CD4-positive, alpha-beta T cell treated with Interleukin-4 for 4 hours (primary cell): ENCODE measurements at places on chromosomes 1 and 21.

GRCh38 chr1:152141971-152142584 lies 16.9 kb downstream of the RPTN start:
- DNase-seq, result peak; percentile 17

DNA sequence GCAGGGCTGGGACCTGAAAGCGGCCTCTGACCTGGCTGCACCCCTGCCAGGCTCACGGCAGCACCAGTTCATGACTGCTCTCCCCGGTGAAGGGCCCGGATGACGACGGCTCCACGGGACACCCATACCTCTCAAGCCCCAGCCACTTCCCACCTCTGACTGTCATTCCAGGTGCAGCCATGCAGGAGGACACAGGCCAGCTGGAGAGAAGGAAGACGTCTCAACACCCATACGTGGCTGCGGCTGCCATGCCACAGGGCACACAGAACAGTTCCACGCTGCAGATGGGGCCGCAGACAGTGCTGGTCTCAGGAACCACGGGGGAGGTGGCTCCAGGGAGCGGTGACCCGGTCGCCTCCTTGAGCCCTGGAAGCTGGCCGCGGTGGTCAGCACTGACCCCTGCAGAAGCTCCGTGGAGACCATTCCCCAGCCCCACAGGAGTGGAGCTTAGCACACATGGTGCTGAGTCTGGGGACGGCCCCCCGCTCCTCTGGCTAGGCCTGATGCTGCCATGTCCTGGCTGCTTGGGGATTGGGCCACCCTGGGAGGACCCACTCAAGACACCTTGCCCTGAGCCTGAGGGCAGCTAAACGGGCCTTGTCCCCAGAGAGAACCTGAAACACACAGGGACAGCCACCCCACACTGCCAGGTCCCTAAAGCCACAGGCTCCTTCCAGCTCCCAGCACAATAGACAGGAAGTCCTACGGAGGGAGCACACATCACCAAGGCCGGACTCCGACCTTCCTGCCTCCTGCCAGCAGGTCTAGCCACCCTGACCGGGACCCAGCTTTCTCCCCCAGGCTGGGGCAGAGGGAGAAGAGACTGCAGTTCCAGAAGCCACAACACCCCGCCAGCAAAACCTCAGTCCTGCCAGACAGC lies 8.6 kb downstream of the WNT9A start:
- DNase-seq, result no peak

- DNase-seq, result no peak
These were observed 14.3 kb upstream of the SKI start for GRCh38 chr1:2213576-2214505.

DNA sequence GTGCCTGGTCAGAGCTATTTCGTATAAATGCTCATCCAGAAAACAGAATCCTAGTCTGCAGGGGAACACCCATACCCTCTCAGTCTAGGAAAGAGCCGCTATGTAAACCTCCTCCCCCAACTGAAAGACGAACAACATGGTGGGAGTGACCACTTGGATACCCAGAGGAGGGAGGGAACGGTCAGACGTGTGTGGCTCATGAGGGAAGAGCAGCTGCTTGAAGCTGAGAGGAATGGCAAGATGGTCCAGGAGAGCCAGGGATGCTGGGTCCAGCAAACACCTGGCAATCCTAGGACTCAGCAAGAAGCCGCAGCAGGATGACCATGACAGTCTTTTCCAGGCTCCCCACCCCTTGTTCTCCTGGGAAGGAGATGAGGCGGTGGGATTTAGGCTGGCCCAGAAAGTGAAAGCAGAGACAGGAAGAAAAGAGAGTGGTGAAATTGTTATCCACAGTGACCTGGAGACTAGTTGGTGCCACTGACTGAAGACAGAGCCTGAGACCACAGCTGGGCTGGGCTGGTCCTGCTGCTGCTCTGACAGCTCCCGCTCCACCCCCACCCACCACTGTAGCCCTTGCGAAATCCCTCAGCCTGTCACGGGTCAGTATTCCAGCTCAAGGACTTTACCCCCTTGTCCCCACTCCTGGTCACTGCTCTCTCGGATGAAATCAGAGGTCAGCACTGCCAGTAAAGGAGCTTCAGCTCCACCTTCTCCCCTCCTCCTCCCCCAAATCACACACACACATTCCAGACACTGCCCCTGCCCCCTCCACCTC lies 3.6 kb downstream of the CERS2 start:
- DNase-seq, result no peak

- no peak for DNase-seq
These were observed 70.6 kb downstream of the ARHGEF10L start for GRCh38 chr1:17610085-17610484.

DNA sequence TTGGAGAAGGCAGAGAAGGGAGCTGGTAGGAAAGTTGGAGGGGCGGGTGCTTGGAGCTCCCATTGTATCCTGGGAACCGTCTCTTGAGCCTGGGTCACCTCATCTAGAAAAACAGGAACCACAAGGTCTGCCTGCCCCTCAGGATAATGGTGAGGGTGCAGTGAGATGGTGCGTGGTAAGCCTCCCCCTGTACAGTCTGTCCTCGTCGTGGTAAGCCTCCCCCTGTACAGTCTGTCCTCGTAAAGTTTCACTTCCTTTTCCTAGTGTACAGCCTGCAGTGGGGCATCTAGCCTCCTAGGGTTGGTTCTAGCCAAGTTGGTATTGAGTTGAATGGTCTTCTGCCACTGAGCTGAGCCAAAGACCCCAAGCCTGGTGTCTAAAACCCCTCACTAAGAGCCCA lies 66.5 kb upstream of the IGSF21 start:
- DNase-seq, result no peak

DNA sequence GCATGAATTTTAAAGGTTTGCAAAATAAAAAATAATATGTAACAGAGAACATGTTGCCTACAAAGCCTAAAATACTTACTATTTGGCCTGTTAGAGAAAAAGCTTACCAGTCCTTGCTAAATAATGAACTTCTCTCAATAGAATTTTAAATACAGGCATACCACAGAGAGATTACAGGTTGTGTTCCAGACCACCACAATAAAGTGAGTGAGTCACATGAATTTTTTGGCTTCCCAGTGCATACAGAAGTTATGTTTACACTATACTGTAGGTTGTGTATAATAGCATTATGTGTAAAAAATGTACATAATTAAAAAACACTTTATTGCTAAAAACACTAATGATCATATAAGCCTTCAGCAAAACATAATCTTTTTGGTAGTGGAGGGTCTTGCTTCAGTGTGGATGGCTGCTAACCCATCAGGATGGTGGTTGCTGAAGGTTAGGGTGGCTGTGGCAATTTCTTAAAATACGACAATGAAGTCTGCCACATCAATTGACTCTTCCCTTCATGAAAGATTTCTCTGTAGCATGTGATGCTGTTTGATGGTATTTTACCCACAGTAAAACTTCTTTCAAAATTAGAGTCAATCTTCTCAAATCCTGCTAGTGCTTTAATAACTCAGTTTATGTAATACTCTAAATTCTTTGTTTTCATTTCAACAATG lies 48.6 kb downstream of the SCYL3 start:
- no peak for DNase-seq

GRCh38 chr1:20353836-20354235 lies 63.2 kb downstream of the VWA5B1 start:
- DNase-seq, result no peak

- no peak for DNase-seq
These were observed 84.4 kb upstream of the TTC39A start for GRCh38 chr1:51414811-51415210.

DNA sequence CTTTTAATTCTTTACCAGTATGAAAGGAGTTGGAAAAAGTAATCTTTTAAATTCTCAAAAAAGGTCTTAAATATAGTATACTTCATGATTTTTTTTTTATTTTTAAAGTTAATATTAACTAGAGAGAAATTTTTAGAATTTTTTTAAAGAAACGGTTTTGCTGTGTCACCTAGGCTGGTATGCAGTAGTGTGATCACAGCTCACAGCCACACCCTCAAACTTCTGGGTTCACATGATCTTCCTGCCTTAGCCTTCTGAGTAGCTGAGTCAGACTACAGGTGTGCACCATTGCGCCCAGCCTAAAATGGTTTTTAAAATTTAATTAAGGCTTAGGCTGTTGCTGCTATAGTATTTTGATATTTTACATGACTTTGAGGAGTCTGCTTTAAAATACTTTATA lies 52.4 kb downstream of the TLCD4 start:
- DNase-seq, result no peak
